Pulmonary artery endothelial cell (primary cell): ENCODE measurements at places on chromosomes 5 and 9. TPM values are rescaled to one million over a fixed set of nuclear protein-coding genes. Genes with fewer than 3 reads are reported as not detected.

CDKN2B gene
- 2.3 and 3.5 TPM in 2 replicates for total RNA-seq

LEAP2 gene
- 0.13 and 0.67 TPM in 2 replicates for total RNA-seq

NPR3 gene
- total RNA-seq = 0.04 and 0.07 TPM in 2 replicates

WDR41 gene
- total RNA-seq = 81.8 and 90.8 TPM in 2 replicates

DOK3 gene
- total RNA-seq = 2.0 and 2.6 TPM in 2 replicates

KCNV2 gene
- not detected in 2 replicates for total RNA-seq

GARIN3 gene
- total RNA-seq = not detected in 2 replicates

FBXW5 gene
- 171 and 182 TPM in 2 replicates for total RNA-seq

CAVIN4 gene
- total RNA-seq = 1.1 and 1.4 TPM in 2 replicates

CDKN2B-AS1 gene
- 0.39 and 0.66 TPM in 2 replicates for total RNA-seq

CCDC180 gene
- total RNA-seq = 0.74 and 1.3 TPM in 2 replicates

NCBP1 gene
- 40.4 and 65.0 TPM in 2 replicates for total RNA-seq

GPR151 gene
- 0.04 TPM in 1 of 2 replicates, not detected in the other for total RNA-seq

TRPM3 gene
- total RNA-seq = 0.99 and 2.9 TPM in 2 replicates

QSOX2 gene
- total RNA-seq = 12.4 and 15.4 TPM in 2 replicates

INSL4 gene
- not detected in 2 replicates for total RNA-seq

LCN15 gene
- total RNA-seq = not detected in 2 replicates

TMEFF1 gene
- total RNA-seq = 8.1 and 9.0 TPM in 2 replicates

TGFBR1 gene
- 14.8 and 15.5 TPM in 2 replicates for total RNA-seq

C5orf58 gene
- total RNA-seq = not detected in 2 replicates

LECT2 gene
- total RNA-seq = not detected in 2 replicates

ENTR1 gene
- total RNA-seq = 37.6 and 44.7 TPM in 2 replicates

ZFP62 gene
- total RNA-seq = 17.4 and 21.9 TPM in 2 replicates

IL33 gene
- 16.6 and 24.4 TPM in 2 replicates for total RNA-seq

CKMT2 gene
- 0.07 TPM in 1 of 2 replicates, not detected in the other for total RNA-seq

TRIP13 gene
- total RNA-seq = 37.9 and 53.7 TPM in 2 replicates

FBXL7 gene
- total RNA-seq = 5.3 and 6.6 TPM in 2 replicates

SET gene
- total RNA-seq = 618 and 795 TPM in 2 replicates

ARL14EPL gene
- total RNA-seq = 0.13 and 0.39 TPM in 2 replicates

WNT8A gene
- total RNA-seq = not detected in 2 replicates

PCDHGB3 gene
- 1.3 and 1.6 TPM in 2 replicates for total RNA-seq

AQP7 gene
- not detected in 2 replicates for total RNA-seq

TMC1 gene
- total RNA-seq = 0.46 and 0.99 TPM in 2 replicates

MOB3B gene
- total RNA-seq = 0.07 TPM in 2 replicates

UBE2QL1 gene
- total RNA-seq = under 0.01 TPM in 1 of 2 replicates, not detected in the other

CWC27 gene
- 15.8 and 20.1 TPM in 2 replicates for total RNA-seq

PTGES gene
- total RNA-seq = 0.18 TPM in 1 of 2 replicates, not detected in the other

PPP2R2B gene
- total RNA-seq = not detected in 2 replicates

CARD19 gene
- total RNA-seq = 59.8 and 95.7 TPM in 2 replicates

SLC6A19 gene
- total RNA-seq = not detected in 2 replicates

OLFML2A gene
- total RNA-seq = under 0.01 and 0.04 TPM in 2 replicates
